ENCODE measurements at places on chromosomes 1 and 21. TPM values are rescaled to one million over a fixed set of nuclear protein-coding genes. Genes with fewer than 3 reads are reported as not detected.
A peak's percentile ranks its signal among the peaks of the same experiment; 100 is the strongest.

Gene C4BPA
- not detected for total RNA-seq

- DNase-seq: peak; percentile 92
Observed at GRCh38 chr1:221987860-221988520, 246.1 kb upstream of the DUSP10 start.

DNA sequence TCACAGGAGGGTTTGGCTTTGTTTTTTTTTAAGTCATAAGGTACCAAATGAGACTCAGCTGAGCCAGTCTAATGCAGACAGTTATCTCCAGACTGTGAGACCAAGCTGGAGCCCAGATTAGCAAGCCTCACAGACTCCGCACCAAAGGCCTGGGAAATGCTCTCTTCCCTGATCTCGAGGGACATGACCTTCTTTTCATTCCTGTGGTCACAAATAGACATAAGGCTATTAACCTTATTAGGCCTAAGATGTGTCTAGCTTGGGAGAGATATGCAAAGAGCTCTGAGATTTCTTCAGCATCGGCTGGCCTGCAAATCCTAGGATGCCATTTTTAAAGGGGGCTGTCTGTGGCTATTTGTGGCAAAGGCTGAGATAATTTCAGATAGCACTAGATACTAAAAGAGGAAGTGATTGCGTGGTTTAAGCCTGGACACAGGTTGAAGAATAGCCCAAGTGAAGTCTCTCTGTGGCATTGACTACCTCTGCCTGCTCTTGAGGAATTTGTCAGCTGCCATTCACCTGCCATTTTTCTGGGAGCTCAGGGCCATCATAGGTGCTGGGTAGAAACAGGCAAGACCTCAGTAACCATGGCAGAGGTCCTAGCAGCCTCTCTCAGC is 301.3 kb downstream of the SIPA1L2 start:
- DNase-seq: peak; percentile 76

DNA sequence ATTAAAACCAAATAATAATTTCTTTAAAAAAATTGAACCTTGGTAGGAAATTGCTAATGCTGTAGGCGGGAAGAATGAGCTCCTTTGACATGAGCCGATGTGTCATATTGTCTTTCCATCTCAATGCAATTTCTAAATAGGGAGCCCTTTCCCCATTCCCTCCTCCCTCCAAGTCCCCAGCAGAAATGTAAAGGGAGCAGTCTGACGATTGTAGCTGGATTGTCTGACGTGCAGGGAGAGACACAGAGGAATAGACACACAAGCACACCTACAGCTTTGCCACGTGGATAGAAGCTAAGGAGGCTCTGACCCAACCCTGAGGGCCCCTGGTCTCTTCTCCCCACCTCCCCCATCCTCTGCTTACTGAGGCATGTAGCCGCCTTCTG is 3.6 kb upstream of the SYT6 start:
- no peak for DNase-seq

- DNase-seq: no peak
Observed at GRCh38 chr1:54597455-54598030, 25.8 kb downstream of the FAM151A start.

Gene OR10K1
- not detected for total RNA-seq

- no peak for DNase-seq
Observed at GRCh38 chr1:88208389-88208788, 475.7 kb upstream of the PKN2 start.

Gene MAGOH
- total RNA-seq: 35.2 TPM

Gene SF3B4
- 9.9 TPM for total RNA-seq

DNA sequence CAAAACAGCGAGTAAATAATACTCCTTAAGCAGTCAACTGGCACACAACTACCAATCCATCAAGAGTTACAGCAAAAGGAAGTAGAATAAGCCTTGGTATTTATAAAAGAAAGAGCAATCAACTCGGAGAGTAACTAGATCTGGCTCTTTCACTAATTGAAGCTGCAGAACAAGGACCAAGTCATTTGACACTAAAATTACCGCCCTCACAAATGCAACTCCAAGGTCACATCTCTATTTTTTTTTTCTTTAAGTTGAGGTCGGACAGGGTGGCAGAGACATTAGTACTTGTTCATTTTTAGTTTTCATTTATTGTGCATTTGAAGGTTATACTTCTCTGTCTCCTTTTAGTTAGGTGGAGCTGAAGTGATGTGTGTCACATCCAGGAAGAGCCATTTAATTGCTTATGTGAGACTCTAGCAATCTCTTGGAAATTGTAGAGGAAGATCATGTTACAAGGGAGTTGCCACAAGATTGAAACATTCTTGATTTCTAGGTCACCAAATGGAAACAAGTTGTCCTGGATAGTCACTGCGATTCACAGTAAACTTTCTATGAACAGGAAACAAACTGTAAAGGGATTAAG is 138.1 kb upstream of the ADAMTS5 start:
- DNase-seq: no peak

DNA sequence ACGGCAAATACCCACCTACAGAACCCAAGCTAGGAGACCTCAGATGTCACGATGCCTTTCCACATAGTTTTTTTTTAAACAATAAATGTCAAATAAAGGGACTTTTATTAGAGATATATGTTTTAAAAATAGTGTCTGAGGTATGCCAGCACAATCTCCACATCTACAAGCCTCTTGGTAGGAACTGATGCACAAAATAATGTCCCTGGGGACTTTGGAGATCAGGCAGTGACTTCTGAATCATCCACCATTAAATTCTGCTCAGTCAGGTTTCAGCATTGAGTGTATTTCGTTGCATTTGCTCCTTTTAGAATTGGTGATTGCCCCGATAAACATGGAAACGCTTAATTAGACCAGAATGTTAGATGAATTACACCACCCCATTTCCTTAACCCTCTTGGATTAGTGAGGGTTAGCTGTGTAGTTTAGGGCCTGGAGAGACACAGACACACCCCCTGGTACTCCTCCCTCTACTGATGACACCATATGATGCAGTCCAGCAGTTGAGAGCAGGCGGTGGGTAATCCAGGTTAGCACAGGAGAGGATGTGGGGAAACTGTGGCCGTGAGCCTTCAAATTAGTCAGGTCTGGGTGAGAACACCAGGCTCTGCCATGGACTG is 33.6 kb downstream of the LGR6 start:
- DNase-seq: no peak

- DNase-seq: peak; percentile 9
Observed at GRCh38 chr1:177355575-177355974, 184.8 kb downstream of the BRINP2 start.

DNA sequence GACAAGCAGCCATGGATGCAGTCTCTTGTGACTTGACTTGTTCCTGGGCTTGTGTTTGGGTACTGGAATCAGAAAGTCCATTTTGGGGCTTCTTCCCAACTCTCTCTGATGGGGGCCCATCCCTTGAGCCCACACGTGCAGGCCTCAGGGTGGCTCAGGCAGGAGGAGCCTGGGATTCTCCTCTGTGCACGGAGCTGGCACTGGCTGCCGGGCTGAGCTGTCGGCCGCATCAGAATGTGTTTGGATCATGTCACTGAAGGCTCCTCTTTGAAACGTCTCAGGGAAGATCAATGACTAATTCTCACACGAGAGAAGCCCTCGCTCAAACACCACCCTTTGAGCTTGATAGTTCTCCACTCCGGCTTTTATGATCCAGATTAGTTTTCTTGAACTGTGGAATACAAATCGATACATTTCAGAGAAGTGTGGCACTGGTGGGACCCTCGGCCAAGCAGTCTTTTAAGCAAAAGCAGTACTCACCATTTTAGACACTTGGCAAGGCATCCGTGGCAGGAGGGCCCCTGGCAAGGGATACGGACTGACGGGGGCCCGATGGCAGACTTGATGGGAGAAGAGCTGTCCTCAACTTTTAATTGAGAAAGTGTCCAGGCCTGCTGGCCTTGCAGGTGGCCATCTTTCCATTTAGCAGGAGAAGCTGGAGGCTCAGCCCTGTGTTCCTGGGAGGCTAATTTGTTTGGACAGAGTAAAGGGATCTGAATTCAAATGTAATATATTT is 220.7 kb upstream of the C1orf174 start:
- DNase-seq: no peak

Gene ZBTB48
- total RNA-seq: 15.4 TPM

DNA sequence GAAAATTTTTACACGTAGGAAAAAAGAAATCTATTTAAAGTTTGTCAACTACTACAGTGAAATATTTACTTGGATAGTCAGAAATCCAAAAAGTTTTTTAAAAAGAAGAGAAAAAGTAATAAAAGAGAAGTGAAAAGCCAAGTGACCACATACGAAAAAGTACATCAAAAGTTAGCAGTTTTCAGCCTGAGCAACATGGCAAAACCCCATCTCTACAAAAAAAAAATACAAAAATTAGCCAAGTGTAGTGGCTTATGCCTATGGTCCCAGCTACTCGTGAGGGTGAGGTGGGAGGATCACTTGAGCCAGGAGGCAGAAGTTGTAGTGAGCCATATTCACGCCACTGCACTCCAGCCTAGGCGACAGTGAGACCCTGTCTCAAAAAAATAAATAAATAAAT is 5.2 kb upstream of the MR1 start:
- no peak for DNase-seq

GRCh38 chr1:162560303-162561036 is 1.1 kb upstream of the UAP1 start:
- no peak for DNase-seq

Gene BPNT1
- 23.8 TPM for total RNA-seq

GRCh38 chr1:193103759-193104501 is 1.3 kb downstream of the GLRX2 start:
- no peak for DNase-seq

Gene SPATA21
- not detected for total RNA-seq

Gene WDR64
- total RNA-seq: not detected

- DNase-seq: no peak
Observed at GRCh38 chr1:200972985-200973742, 50.4 kb downstream of the KIF21B start.

Gene MLLT11
- 2.8 TPM for total RNA-seq

DNA sequence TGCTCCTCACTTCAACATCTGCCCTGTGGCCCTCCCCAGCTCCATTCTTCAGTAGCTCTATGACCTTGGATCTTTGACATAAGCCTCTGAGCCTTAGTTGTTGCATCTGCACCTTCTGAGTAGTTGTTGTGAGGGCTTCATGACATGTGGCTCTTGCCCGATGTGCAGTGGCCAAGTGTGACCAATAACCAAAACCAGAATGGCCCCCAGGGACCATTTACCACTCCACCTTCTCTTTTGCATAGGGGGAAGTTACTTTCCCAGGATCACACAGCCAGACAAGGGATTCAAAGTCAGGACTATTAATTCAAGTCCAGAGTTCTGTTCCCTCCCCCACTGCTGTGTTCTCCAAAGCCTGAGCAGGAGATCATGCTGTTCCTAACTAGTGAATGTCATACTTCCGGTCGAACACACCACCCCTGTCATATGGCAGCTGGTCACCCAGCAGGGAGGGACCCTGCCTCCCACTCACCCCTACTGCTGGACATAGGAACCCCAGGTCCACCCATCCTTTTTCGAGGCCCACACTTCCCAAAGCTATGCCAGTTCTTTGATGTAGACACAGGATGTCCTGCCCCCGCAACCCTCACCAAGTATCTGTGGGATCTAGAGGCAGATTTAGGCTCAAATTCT is 4.0 kb downstream of the FGR start:
- no peak for DNase-seq

Gene CELSR2
- total RNA-seq: 3.5 TPM

Gene KCNT2
- total RNA-seq: 8.1 TPM

DNA sequence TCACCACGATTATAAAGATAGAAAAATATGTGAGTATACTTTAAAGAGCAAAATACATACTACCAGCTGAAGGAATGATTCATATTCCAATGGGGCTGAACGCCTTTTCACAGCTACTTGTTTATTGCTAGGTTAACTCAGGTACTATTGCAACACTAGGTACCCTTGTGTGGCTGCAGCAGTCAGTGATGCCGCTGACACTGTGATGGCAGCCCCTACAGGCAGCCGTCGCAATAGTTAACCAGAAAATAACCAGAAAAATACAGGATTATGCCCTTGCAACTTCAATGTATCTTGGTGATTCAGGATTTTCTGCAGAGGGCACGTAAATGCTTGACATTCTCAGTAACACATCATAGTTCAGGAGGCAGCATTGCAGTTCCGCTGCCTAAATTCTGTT is 1.6 kb upstream of the MARK1 start:
- peak; percentile 4 for DNase-seq

DNA sequence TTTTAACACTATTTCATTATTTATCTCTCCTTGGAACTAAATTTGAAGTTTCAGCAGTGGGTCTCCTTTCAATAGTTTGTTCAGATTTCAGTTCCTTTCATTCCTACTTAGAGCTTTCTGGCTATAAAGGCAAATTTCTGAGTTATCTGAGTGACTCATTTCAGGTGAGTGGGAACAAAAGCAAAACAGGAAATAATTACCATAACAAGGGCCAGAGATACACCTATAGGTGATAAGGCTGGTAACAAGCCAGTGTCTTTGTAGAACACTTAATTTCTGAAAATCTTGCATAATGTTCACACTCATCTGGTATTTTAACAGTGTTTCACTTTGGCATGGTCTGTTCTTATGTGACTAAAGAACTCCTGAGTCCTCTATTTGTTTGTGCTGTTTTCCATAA is 64.5 kb upstream of the PRRC2C start:
- no peak for DNase-seq

DNA sequence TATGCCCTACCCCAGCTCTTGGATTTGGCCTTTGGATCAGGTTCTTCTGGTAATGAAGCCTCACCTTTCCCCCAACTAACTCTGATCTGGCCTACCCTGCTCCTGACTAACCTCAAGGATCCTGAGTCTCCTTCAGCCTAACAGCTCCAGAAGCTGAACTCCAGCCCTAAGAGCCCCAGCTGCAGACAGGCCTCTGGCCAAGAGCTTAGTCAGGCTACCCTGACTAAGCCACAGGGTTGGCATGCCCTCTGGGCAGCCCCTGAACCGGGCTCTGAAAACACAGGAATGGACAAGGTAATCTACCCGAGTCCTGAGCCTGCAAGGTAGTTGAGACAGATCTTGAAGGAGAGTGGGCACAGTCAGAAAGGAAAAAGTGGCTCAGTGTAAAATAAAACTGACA is 29.4 kb downstream of the COA7 start:
- DNase-seq: peak; percentile 39

Gene CGN
- under 0.01 TPM for total RNA-seq

Gene SLFNL1
- total RNA-seq: 0.66 TPM

DNA sequence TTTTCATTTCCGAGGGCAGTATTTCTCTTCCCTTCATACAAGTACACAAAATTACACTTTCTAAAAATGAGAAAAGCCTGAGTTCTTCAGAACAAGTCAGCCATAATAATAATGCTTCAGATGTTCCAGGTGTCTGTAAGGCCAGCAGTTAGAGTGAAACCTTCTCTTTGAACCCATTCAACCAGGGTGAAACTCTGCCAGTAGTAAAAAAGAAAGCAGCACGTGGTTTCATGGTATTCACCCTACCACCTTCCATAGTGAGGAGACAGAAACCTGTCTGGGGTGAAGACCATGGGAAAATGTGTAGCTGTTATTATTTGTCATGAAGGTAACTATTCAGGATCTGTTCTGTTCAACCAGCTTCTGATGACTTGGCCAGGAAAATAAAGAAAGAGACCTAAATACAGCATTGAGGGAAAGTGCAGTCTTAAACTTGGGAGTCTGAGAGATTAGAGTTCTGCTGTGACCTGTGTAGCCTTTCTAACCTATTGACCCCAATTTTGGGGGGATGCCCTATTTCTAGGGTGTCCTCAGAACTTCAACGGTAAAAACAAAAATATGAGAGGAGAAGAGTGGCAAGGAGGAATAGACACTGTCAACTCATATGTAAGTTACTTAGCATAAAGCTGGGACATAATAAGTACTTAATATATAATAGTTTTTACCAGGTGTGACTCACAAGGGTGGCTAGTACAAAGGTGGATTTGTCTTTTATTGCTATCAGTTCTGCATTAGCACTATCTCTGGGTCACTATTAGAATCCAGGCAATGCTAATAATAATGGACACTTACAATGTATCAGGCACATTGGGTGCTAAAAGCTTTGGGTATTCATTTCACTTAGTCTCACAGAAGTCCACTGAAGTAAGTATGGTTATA is 70.0 kb upstream of the TNFSF4 start:
- DNase-seq: no peak
